ENCODE measurements at places on chromosomes 16 and 17.

GRCh38 chr17:40075201-40075941 is 12.6 kb downstream of the THRA start:
- DNase-seq: peak; percentile 47

- DNase-seq: no peak
Observed at GRCh38 chr17:80698297-80698696, 153.7 kb downstream of the RPTOR start.

- no peak for DNase-seq
Observed at GRCh38 chr17:72394531-72394930, 273.7 kb downstream of the SOX9 start.

GRCh38 chr17:6286233-6286632 is 148.7 kb downstream of the AIPL1 start:
- DNase-seq: no peak

GRCh38 chr17:68320943-68321555 is 29.8 kb downstream of the ARSG start:
- DNase-seq: no peak

- no peak for DNase-seq
Observed at GRCh38 chr17:38543403-38544174, 62.2 kb downstream of the SRCIN1 start.

GRCh38 chr17:521561-522325 is 169.1 kb upstream of the RPH3AL start:
- no peak for DNase-seq

GRCh38 chr17:65626451-65626850 is 65.0 kb upstream of the AXIN2 start:
- DNase-seq: no peak

DNA sequence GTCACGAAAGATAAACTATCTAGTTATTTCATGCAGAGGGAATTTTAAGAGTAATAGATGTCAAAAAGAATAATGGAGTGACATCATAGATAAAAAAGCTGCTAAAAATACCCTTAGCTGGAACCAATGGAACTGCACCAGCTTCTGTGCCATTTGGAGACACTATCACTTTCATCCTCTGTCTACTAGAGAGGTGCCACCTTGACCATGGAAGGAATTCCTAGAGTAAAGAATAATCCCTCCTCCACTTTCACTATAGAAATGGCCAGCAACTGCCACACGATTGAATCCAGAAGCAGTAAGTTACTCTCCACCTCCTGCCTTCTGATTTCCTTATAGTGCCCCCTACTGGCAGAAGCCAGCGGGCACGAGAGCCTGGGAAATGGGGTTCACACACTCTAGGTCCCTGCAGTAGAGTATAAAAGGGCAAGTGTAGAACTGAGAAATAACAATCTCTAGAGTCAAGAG is 2.8 kb upstream of the ALDH3A2 start:
- peak; percentile 9 for DNase-seq

Data from activated T-helper 1 cell treated with Interleukin-2 at 50 U/mL for 16 hours (primary cell).